ENCODE measurements at places on chromosomes 1 and 21.

DNA sequence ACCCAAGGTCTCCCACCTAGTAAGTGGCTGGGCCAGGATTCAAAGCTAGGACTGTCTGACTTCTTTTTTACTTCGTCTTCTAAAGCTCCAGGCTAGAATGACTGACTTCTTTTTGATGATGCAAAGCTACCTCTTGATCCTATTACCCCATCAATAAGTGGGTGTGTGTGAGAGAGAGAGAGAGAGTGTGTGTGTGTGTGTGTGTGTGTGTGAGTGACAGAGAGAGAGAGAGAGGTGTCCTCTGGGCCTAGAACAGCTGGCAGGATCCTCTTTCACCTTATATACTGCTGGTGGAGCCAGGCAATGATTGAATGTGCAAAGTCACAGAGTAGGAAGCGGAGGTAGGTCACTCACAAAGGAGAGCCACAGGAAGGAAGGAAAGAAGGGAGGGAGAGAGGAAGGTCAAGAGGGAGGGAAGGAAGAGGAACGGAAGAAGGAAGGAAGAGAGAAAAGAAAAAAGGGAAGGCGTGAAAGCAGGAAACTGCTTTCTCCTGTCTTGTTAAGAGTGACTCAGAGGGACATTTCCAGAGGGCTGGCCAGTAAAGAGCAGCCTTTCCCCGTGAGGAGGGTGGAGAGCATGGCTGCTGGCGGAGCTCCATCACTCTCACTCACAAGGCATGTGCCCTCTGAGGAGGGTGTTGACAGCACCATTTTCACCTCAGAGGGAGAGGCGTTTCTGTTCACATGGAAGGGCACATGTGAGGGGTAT lies 68.9 kb downstream of the CDC7 start:
- DNase-seq = no peak

- no peak for DNase-seq
These were observed 84.3 kb downstream of the CAMTA1 start for GRCh38 chr1:6869545-6869944.

DNA sequence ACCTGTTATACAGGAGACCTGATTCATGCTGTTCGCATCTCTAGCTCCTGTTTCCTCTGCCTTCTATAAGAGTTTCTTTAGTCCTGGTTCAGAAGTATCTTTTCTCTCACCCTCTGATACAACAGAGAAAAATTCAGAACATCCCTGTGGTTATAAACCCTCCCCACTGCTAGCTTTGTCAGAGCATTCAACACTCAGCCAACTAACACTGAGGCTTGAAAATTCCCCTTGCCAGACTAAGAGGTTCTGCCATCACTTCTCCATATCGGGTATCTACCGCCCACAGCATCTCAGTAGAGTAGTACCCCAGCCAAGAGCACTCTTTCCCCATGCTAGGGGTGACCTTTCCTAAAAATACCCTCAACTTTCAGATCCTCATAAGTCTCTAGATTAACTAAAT lies 19.6 kb upstream of the PIK3R3 start:
- no peak for DNase-seq

DNA sequence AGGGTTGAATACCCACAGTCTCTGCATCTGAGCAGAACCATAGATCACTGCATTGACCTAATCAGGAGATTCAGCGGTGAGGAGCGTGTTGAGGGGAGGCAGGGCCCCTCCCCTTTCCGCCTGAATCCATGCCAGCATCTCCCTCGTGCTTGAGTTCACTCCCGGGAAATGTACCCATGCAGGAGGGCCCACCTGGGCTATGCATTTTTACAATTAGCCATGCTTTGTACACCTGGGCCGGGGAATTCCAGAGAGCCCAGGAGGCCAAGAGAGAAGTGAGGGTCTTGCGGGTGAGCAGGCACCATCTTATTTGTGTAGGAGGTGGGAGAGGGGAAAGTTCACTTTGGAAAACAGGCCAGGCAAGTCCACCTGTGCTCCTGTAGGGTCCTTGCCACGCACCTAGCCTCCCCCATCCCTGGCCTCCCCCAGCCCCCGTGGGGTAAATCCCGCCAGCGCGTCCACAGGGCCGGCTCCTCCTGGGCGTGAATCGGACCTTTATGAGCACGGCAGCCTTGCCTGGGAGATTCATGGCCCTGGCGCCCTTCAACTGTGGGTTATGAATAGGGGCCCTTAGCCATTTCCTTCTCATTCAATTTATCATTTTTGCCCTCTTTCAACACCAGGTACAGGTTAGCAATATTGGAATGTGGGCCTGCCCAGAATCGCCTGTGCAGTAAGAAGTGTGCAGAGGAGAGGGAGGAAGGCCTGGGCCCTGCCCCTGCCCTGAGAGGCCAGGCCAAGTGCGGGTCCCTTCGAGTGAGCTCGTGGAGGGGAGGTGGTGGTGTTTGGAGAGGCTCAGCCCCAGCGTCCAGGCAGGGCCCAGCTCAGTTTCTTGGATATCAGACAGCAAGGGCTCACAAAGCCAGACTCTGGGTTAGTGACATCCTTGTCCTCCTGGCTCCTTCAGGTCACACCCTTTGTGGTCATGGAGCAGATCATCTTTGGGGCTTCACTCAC lies 84.4 kb upstream of the ACTRT2 start:
- no peak for DNase-seq
